ENCODE measurements at places on chromosomes 1 and 21.
A peak's percentile ranks its signal among the peaks of the same experiment; 100 is the strongest.

DNA sequence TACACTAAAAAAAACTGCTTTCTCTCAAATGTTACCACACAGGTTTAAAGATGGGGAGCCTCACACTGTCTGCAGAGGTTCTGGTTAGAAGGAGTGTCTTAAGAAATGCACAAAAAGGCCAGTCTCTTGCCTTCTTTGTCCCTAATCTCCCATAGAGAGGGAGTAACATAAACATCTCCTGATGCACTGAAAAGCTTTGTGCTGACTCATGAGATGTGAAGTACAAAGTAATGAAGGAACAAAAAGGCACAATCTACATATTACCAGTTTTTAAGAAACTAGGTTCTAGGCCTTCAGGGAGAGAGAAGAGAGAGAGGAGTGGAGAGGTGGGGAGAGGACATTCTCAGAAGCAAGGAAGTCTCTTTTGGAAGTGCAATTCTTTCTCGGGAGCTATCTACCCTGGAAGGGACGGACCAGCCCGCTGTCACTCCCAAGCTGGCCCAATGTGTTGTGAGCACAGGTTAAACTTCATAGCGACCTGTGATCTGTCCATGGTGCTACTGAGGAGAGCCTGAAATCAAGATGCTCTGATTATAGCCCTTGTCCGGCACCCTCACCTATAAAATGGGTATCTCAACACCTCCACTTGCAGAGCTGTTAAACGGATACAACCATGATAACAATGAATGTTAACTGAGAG, 458.1 kb downstream of the DISC1 start:
- no peak for DNase-seq

GRCh38 chr1:94614996-94615395, 73.4 kb upstream of the F3 start:
- no peak for DNase-seq

- no peak for DNase-seq
Measured at GRCh38 chr1:208737922-208738321, 493.7 kb upstream of the PLXNA2 start.

DNA sequence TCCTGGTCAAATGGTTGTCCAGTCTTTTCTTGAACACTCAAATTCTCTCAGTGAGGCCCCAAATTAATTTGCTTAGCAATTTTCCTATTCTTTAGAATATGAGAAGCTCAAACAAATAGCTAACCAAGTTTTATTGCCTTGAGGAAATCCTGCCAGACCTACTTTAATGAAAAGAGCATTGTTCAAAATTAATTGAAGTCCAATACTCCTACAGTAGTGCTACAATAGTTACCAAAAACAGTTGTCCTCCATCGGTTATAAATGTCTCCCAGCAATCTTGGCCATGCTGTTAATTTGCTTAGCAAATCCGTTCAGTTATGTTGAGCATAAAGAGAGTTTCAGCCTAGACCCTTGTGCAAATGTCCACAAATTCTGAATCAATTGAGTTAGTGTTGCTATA, 112.9 kb downstream of the MAB21L3 start:
- DNase-seq = no peak

- DNase-seq = no peak
Measured at GRCh38 chr1:21814981-21815582, 3.0 kb downstream of the LDLRAD2 start.

- DNase-seq = no peak
Measured at GRCh38 chr21:21963911-21964310, 965.7 kb downstream of the NCAM2 start.

- DNase-seq = peak; percentile 30
Measured at GRCh38 chr1:235648954-235649367, 623 bp downstream of the GNG4 start.

DNA sequence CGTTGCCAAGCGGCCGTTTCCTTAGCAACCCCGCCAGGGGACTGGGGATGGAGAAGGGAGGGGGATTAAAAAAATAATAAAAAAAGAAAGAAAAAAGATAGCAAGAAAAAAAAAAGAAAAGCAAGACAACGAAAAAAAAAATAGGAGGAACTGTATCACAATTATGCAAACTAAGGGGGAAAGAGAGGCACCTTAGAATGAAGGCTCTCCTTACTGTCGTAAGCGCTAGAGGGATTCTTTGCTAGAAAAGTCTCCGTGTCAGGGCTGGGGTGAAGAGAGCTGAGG, 625 bp upstream of the NEGR1 start:
- no peak for DNase-seq

DNA sequence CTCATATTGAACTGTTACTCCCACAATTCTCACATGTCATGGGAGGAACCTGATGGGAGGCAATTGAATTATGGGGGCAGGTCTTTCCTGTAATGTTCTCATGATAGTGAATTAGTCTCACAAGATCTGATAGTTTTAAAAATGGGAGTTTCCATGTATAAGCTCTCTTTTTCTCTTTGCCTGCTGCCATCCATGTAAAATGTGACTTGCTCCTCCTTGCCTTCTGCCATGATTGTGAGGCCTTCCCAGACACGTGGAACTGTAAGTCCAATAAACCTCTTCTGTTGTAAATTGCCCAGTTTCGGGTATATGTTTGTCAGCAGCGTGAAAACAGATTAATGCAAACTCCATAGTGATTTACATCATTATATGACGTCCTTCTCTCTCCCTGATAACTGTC, 759.7 kb upstream of the RGS18 start:
- no peak for DNase-seq

DNA sequence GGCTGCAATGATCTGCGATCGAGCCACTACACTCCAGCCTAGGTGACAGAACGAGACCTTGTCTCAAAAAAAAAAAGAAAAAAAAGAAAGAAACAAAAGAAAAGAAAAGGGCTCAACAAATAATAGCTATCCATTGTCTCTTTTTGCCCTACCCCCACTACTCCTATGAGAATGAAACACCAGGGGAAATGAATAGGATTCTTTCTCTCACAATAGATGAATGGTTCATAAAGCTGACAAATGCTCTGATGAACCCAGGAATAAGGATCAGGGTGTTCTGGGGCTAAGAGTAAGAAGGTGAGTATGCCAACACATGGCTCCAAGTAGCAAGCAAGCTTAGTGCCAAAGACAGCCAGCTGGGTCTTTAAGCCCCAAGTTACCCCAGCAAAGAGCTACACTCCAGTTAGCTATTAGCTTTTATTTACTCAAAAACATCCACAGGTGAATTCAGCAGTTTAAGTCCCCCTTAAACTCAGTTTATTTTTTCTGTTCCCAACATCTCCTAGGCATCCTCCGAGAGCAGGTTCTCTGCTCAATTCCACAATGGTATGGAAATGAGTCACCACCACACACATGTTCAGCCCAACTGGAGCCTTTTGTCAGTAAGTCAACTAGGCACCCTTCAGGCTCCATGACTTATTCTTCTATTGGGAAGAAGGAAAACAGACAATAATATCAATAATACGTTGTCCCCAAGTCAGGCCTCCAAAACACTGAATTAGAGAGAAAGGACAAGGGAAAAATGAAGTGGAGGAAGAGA, 4.2 kb downstream of the ADORA3 start:
- no peak for DNase-seq

- no peak for DNase-seq
Measured at GRCh38 chr1:64535938-64536835, 66.3 kb downstream of the CACHD1 start.

- no peak for DNase-seq
Measured at GRCh38 chr1:179156026-179156425, 73.5 kb downstream of the ABL2 start.

- DNase-seq = no peak
Measured at GRCh38 chr1:3645247-3645646, 4.7 kb downstream of the WRAP73 start.

DNA sequence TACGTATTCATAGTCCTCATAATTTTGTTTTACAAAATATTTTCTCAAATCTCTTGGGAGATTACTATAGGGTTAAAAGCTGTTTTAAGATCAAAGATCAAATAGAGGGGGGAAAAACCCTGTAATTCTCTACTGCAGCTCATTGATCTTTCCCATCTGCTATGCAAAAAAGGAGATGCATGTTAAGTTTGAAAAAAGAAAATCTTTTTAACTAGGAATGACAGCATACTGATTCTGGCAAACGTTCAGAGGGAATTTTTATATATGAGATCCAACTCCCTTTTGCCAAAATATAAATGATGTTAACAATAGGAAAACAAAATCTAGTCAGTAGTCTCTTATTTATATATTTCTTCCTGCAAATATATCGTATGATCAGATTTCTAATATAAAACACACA, 69.1 kb downstream of the SMYD3 start:
- DNase-seq = no peak

GRCh38 chr1:19329611-19330010, 17.5 kb downstream of the SLC66A1 start:
- DNase-seq = no peak

GRCh38 chr21:17738176-17738953, 80.8 kb downstream of the C21orf91 start:
- DNase-seq = no peak

- DNase-seq = no peak
Measured at GRCh38 chr21:41133874-41134522, 34.0 kb upstream of the BACE2 start.
